ENCODE measurements at places on chromosomes 12 and 14.

DNA sequence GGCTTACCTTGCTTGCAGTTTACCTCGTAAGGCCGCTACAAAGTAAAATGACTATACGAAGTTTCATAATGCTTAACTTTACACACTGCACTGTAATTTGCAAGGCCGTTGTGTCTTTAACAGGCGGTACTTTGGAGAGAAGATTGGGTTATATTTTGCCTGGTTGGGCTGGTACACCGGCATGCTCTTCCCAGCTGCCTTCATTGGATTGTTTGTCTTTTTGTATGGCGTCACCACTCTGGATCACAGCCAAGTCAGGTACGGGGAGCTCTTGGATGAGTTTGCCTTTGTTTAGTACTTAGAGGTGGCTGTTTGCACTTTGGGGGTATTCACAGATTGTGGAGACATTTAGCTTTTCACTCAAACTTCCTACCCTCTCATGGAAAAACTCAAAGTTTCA lies 167.8 kb downstream of the SLC5A8 start:
- DNase-seq = no peak

DNA sequence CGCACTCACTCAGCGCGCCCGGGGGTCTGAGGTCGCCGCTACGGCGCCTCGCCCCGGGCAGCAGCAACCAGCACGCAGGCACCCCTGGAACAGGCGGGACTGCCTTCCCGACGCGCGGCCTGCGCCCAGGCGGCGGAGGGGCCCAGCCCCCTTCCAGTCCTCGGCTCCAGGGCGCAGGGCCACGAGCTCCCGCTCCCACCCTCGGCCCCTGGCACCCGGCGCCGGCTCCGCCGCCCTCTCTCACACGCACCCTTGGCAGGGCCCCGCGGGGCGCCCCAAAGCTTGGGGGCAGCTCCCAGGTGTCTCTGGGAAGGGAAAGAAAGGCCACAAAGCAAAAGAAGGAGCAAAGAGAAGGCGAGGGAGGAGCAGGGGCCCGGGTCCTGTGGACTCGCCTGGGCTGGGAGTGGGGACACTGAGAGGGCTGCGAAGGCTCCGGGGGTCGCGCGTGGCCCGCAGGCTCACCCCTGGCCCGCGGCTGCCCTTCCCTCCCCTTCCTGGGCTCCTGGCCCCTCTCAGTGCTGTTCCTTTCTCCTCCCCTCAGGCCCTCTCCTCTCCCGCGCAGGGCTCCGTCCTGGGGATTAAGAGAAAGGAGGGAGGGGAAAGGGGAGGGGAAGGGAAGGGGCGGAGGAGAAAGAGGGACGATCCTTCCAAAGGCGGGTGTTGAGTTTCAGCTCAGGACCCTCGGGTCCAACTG lies 907 bp upstream of the EFS start:
- no peak for DNase-seq

DNA sequence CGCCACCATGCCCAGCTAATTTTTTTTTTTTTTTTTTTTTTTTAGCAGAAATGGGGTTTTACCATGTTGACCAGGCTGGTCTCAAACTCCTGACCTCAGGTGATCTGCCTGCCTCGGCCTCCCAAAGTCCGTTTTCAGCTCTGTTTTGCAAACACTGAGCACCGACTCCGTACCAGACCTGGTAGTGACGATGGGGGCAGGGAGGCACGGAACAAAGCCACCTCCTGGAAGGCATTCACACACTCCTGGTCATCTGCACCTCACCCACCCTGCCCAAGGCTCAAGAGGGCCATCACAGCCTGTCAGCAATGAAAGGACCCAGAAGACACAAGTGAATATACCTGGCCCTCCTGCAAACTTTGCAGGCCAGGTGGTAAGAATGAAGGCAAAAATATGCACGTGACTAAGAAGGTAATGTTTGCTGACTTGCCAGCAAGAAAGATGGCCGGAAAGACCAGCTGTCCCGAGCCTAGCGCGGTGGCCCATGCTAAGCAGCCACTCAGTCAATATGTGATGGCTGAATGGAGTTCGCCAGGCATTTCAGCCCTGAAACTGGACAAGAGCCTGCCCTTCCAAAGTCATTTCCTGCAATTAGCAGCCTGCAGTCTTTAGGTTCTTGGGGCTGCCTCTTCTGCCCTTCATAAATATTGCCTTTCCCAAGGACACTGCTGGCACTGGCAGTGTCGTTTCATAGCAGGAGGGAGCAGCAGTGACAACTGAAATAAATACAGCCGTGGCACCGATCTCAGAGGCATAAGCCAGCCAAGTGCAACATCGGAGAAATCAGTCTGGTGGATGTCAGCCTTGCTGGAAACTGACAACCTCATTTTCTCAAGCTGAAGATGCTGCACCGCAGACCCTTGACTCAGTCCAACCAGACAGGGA lies 17.6 kb downstream of the MMAB start:
- DNase-seq = no peak

GRCh38 chr12:57126561-57126960 lies 1.7 kb upstream of the LRP1 start:
- DNase-seq = no peak

- no peak for DNase-seq
These were observed 16.2 kb downstream of the LPCAT3 start for GRCh38 chr12:7001921-7002591.

- DNase-seq = no peak
These were observed 122.5 kb downstream of the DAD1 start for GRCh38 chr14:22466491-22466890.

DNA sequence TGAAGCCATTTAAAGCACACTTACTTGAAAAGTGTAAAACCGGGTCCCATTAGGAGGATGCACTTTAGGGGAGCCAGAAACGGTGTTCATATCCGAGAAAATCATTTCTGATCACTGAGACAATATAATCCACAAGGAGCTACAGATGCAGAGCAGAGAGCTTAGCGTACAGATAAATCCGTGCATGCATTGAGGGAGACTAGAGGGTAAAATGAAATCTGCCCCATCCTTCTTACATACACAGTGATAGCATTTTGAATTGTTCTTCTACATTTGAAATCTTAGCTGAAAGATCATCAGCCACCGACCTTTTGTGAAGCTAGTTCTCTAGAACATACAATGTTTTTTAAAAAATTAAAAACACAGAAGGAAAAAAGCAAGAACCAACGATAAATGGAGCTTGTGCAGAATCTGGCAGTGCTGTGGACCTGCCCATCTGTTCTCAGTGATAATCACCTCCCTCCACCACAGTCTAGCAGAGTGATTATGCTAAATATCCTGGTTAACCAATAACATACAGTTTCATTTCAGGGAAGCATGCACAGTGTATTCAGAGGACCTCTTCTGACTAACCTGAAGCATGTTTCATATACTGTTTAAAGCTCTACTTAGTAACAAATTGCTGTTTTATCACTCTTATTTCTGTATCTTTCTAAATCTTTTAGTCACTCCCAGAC lies 161.1 kb downstream of the PPFIA2 start:
- DNase-seq = no peak

DNA sequence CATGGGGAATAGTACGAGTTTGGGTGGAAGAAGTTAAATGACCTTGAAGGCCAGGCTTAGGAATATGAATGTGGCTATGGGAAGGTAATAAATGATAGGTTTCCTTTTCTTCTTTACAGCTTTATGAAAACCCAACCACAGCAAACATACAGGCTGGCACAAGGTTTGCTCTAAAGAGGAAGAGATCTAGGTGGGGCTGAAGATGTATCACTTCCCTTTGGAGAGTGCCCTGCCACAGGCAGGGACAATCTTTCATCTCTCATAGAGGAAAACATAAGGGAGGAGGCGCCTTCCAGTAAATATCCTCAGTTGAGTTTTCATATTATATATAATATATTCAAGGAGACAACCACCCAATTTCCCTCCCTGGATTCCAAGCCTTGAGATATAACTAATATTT lies 72.9 kb upstream of the FRMD6 start:
- no peak for DNase-seq

- DNase-seq = no peak
These were observed 14.4 kb downstream of the MUCL1 start for GRCh38 chr12:54868690-54869089.

GRCh38 chr12:104460973-104461698 lies 4.4 kb downstream of the CHST11 start:
- no peak for DNase-seq

GRCh38 chr14:68922201-68922621 lies 56.9 kb downstream of the ACTN1 start:
- no peak for DNase-seq

- no peak for DNase-seq
These were observed 22.1 kb downstream of the SAMD4A start for GRCh38 chr14:54589076-54589475.

GRCh38 chr12:24139035-24139434 lies 189.6 kb upstream of the SOX5 start:
- DNase-seq = no peak

DNA sequence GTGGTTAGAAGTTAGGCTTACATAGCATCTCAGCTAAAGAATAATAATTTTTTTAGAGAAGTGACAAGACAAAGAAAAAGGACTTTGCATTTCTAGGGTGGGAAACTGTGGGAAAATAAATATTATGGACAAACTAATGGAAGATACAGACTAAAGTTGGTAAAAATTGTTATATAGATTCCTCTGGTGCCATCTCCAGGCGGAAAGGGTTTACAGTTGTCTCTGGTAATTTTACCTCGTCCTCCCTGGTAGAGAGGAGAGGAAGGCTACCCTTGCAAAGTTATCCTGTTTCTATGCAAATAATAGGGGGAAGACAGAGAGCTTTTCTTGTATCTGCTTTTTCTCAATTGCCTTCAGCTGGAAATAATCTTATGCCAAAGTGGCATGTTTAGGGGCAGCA lies 5.2 kb downstream of the OR11G2 start:
- no peak for DNase-seq

DNA sequence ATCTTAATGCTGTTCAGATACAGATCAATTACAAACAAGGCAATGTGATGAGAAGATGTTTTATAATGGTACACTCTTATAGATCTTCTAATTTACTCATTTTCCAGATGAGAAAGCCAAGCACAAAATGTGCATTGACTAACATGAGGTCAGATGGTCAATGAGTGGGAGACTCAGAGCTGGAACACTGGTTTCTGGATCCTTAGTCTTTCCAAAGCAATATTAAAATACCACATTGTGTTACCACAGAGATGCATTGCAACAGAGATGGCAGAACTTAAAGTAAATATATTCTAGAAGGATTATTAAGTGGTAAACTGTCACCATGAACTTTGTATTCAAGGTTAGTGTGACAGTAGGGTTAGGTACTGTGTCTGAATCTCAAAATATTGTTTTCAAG lies 113.6 kb downstream of the SLC15A5 start:
- no peak for DNase-seq

GRCh38 chr12:58870595-58870994 lies 49.7 kb downstream of the LRIG3 start:
- no peak for DNase-seq

DNA sequence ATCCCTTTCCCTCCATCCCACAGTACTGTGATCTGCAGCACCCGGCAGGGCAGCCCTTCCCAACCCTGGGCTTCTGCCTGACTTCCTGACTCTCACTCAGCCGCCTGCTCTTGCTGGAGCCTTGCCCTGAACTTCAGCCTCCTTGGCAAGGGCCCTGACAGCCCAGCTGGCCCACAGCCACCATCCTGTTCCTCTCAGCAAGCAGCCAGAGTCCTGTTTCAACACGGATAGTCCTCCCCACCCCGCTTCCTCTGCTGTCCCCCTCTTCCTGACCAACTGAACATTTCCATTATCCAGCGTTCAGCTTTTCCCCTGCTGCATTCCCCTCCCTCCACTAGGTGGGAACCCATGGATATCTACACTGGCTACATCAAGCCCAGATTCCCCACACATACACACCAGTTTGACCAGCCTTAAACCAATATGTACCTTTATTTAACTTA lies 74.0 kb upstream of the MDM1 start:
- no peak for DNase-seq

DNA sequence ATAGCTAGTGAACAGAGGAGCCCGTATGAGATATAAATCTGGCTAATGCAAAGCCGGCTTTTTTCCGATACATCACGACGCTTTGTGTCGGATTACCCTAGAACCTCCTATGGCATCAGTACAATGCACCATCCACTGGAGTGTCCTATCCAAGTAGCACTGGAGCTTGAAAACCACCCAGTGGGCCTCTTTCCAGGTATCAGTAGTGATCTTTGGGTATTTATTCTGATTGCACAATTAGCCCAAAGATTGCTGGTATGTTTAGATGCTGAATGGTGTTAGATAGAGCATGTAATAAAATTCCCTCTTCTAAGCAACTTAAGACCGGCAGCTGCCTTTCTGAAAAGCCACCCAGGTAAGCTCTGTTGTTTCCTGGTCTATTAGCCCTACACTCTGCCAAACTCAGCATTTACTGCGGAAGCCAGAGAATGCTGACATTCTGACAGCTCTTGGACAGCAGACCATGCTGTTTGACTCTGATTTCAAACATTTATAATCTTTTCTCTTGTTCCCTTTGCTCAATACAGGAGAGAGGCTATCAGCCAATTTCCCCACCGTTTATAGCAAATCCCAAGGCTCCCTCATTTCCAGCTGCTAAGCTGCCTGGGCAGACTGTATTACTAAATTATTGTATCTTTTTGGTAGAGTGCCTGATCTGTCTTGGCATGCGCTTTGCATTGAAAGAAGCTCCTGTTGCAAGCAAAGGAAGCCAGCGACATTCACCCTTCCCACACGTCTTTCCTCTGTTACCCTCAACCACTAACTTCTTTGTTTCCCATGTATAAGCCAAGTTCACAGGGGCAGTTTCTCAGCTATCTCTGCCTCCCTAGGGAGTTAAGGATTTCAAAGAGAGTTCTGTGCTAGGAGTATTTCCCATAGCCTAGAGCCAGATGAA lies 388.3 kb upstream of the GARIN6 start:
- DNase-seq = no peak

- DNase-seq = no peak
These were observed 317.7 kb downstream of the AACS start for GRCh38 chr12:125382926-125383325.

DNA sequence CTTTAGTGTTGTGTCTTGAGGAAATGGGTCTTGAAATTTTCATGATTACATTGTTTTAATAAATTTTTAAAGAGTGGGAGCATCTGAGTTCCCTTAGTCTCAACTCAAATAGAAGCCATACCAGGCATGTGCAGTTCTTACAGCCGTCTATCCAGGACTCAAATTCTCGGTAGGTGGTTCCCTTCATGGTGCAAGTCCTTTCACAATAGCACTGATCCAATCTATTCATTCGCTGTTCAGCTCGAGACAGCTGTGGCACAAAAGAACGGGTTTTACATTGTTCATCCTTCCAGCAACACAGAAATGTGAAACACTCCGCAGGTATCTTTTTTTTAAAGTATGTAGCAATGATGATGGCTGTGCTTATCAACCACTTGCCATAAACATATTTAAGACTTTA lies 100.2 kb downstream of the NELL2 start:
- DNase-seq = no peak

- no peak for DNase-seq
These were observed 38.9 kb upstream of the PPP1R12A start for GRCh38 chr12:79973801-79974200.

- DNase-seq = no peak
These were observed 32.0 kb downstream of the CDK17 start for GRCh38 chr12:96368233-96368632.

GRCh38 chr12:62379026-62379722 lies 87.5 kb upstream of the MON2 start:
- no peak for DNase-seq

- DNase-seq = no peak
These were observed 1.2 kb upstream of the DCAF11 start for GRCh38 chr14:24113379-24113800.

- DNase-seq = no peak
These were observed 76.1 kb upstream of the KRR1 start for GRCh38 chr12:75587340-75588106.

- no peak for DNase-seq
These were observed 284.4 kb upstream of the CRY1 start for GRCh38 chr12:107377596-107378385.

GRCh38 chr12:32993404-32993803 lies 96.8 kb upstream of the PKP2 start:
- DNase-seq = no peak

- DNase-seq = no peak
These were observed 466.3 kb downstream of the DIO2 start for GRCh38 chr14:79745046-79745445.

Data from activated CD4-positive, alpha-beta T cell treated with anti-CD3 and anti-CD28 coated beads, Interleukin-2, Interleukin-6, amounts not matched to agents 100 ng/mL and 50 ng/mL, durations not matched to agents 16 hours and 8 hours (primary cell).